ENCODE measurements at places on chromosomes 11 and 22.

DNA sequence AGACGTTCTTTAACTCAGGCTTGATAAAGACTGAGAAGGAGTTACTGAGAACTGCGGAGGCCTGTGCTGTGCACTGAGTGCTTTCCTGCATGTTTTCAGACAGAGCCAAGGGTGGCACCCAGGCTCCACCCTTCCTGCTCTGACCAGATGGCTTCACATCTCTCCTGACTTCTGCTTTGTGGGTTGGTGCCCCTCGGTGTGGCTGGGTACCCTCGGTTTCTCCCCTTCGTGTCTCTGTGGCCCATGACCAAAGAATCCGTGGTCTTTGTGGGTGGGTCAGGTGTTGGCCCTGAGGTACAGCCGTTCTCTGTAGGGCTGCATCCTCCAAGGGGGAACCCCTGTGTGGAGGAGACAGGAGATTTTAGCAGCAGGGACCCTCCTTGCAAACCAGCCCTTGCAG lies 34.3 kb downstream of the GRIK4 start:
- DNase-seq: no peak

DNA sequence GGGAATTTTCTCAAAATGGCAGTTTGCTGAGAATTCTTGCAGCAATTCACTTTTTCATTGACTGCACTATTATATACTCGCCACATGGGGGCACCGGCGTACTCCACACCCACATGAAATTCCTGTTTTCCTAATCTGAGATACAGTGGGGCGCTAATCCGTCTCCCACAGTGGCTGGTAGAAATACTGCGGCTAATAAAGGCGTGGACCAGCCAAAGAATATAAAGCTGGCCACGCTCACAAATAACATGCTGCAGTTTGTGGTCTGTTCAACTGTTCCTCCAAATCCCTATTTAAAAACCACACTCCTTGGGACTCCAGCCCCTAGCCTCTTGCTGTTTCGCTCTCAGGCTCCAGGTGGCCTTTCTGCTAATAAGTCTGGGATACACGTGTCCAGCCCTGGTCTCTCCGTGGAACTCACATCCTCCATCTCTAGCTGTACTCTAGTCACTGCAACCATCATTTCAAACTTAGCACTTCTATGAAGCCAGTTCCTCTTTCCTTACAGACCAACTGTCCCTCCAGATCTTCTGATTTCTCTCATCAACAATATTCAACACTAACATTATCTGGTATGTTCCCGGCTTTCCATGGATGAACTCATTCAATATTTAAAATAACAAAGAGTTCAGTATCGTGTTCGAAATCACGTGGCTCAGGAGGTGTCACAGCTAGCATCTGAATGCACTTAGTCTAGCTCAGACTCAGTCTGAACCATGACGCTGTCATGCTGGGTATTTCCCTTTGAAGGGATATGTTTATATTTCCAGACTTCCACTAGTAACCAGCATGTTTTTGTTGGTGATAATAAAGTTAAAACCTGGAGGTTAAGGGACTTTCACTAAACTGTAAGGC lies 22.0 kb downstream of the TBRG1 start:
- no peak for DNase-seq

GRCh38 chr11:100740440-100740839 lies 53.4 kb downstream of the ARHGAP42 start:
- no peak for DNase-seq

GRCh38 chr22:50306753-50307749 lies at the start of gene PLXNB2:
PLXNB2 (minus strand) TSS chr22:50307646; CDS start chr22:50290584, 17,062 bp downstream.
- DNase-seq: no peak

DNA sequence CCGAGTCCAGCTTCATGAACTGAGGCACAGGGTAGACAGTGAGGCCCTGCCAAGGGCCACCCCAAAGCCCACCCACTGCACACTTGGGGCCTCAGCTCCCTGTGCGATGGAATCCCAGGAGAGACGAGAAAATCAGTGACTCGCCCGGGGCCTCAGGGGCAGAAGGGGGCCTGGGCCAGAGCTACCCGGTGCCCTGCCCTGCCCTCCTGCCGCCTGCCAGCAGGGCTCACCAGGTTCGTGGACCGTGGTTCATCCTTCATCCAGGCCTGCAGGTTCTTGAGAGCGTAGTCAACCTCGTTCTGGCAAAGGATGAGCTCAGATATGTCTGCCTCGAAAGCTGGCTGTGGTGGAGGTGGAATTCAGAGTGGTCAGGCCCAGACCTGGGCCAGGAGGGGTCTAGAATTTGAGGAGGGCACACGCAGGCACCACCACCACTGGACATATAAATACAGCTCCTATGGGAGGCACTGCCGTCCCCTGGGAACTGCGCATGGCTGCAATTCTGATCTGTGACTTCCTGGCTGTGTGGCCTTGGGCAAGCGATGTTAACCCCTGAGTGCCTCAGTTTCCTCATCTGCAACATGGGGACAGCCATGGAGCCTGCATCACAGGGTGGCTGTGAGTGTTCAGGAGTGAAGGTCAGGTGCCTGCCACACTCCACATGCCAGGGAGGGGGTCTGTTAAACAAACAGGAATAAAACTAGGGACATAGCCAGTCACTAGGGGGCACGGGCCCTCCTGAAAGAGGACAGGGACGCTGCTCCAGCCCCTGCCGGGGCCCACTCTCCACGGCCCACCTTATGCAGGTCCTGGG lies 7.5 kb downstream of the ALDH3B2 start:
- no peak for DNase-seq

DNA sequence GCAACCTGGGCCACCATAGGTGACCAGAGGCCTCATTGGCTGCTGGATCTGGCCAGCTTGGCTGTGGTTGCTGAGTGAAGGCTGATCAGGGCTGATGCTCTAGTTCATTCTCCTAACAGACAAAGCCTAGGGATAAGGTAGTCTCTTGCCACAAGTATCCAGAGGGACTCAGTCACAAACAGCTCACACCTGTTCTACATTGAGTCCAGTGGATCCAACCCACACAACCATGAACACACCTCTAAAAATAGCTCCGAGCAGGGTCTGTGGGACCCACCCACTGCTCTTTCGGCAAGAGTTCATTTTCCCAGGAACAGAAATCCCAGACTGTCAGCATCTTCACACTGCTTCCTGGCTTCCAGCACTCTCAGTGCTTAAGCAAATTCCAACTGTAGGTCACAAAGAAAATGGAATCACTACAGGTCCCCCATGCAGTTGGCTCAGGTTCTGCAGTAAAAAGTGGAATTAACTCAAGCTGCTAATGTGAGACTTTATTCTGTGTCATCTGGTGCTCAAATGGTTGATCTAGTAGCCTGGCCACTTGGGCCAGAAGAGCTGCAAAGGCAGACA lies 67.3 kb downstream of the PPFIBP2 start:
- no peak for DNase-seq

DNA sequence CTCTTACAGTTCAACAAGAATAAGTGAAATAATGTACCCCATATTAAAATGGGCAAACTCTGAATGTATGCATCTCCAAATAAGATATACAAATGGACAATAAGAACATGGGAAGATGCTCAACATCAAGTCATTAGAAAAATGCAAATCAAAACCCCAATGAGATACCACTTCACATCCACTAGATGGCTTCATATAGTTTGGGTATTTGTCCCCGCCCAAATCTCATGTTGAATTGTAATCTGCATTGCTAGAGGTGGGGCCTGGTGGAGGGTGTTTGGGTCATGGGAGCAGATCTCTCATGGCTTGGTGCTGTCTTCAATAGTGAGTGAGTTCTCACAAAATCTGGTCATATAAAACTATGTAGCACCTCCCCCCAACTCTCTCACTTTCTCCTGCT lies 5.7 kb downstream of the MPZL2 start:
- DNase-seq: no peak

DNA sequence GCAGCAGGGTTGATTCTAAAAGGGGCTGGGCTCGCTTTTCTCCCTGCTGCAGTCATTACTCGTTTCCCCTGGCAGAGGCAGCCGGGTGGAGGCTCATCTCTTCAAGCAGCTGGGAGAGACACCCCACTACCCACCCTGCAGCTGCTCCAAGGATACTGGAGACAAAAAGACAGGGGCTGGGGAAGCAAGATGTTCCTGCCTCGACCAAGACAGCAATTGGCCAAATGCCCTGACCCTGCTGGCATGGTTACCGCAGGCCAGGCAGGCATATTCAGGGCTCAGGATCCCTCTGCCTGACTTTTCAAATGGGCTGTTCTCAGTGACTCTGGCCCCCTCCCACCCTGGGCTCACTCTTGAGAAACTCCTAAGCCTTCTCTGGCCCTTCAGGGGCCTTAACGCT lies 6.8 kb upstream of the RGL4 start:
- DNase-seq: no peak

DNA sequence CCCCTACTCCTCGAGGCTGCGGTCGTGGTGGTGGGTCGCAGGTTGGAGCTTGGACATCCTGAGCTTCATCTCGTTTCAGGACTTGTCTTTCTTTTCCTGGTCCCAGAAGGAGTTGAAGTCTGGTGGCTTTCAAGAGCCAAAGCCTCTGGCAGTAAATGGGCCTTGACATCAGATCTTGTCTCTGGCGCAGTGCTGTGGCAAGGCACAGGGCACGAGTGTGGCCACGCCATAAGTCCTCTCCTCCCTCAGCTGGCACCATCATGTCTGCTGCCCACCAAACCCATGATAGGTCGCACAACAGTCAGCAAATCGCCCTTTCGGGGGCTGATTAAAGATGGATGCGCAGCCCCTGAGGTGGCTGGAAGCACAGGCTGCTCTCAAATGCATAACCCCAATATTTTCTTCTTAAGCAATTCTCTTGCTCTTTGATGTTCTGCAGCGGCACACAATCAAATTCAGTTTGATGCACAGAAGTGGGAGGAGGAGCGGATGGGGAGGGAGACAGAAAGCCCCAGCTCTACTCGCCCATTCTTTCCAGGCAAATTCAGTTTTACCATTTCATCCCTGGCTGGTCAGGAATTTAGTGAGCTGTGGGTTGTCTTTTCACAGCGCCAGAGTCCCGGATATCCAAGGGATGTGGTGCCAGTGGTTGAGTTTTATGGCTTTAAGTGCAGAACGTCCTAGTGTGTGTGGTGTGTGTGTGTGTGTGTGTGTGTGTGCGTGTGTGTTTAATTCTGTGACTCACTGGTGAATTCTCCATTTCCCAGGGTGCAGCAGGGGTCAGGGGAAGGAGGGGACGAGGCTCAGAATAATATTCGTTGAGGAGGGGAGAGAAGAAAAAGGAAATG lies 162.0 kb downstream of the DSCAML1 start:
- no peak for DNase-seq

GRCh38 chr11:103047837-103048236 lies 44.1 kb downstream of the DCUN1D5 start:
- no peak for DNase-seq

DNA sequence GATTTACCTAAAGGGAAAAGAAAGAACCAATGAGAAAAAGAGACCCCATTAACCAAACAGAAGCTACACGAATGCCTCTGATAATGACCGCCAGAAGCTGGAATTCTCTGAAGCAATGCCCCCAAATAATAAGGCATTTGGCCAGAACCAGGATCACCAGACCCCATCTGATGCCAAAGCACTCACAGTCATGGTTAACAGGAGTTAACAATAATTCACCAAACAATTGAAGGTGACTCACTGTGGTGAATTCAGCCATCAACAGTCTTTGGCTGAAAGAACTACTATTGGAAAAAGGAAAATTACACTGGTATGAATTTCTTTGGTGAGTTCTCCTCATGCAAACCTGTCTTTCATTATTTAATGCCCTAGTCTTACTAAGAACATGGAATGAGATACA lies 21.9 kb upstream of the NFRKB start:
- no peak for DNase-seq

DNA sequence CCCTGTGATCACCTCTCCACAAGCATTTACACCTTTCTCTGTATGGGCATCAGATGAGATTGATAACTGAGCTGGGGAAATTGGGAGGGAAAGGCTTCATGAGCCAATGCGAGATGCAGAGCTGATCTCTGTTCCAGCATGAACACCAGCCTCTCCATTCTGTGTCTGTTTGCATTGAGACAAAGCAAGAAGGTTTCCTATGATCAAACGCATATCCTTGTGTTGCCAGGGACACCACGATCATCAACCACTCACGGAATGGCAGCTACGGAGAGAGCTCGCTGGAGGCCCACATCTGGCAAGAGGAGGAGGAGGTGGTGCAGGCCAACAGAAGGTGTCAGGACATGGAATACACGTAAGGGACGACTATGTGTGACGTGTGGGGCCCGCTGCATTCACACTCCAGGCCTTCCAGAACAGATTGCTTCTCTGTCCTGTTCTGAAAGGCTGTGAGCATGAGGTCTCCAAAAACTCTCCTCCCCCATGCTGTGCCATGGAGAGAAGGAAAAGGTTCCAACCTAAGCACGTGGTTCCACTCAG lies 96.4 kb downstream of the AMOTL1 start:
- DNase-seq: no peak

DNA sequence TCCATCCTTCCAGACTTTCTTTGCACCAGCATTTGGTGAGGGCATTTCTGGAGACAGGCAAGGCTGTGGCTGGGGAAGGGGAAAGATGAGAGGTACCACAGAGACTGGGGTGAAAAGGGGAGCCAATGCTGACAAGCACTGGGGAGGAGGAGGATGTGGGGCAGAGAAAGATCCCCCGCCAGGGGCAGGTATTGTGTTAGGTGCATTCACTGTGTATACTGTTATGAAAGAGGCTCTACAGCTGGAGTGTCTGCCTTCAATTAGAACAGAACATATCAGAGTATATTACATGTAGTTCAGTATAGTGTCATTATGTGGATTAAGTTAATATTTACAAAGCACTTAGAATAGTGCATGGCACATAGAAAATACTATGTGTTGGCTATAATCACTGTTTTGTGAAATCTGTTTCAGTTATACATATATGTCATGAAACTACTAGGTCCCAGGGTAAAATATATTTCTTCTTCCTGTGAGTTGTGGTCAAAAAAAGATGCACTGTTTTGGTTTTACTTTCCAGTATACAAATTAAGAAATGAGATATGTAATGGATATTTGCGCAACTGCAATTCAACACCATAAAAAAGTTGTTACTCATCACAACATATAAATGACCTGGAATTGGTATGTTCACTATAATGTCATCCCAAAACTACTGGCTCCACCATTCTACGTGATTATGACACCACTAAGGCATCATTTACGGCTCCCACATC lies 8.4 kb downstream of the MSANTD2 start:
- no peak for DNase-seq

DNA sequence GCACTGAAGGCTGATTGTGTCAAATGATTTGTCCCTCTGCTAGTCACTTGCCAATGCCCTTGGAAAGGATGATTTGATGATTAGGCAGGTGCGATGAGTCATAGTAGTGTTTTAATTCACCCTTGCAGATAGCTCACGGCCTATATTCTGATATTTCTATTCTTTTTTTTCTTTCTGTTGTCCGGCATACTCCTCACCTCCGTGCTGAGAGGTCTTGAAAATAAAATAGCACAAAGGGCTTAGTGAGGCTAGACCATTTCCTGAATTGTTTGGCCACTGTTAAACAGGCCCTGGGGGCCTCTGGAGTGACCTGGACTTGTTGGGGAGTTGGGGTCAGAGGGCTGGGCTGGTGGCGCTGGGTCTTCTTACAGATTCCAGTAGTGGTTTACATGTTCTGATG lies 99.8 kb downstream of the ZBTB16 start:
- DNase-seq: no peak

Measured in NCI-H2081 treated with DMSO at 0.1 percent for 48 hours (cell line).